ENCODE measurements at places on chromosomes 3 and 15.

- no peak for DNase-seq
These were observed 337.2 kb upstream of the RARB start for GRCh38 chr3:25090698-25091453.

- DNase-seq = no peak
These were observed 19.8 kb downstream of the TUBGCP4 start for GRCh38 chr15:43390723-43391122.

- no peak for DNase-seq
These were observed 57.4 kb downstream of the ZBTB38 start for GRCh38 chr3:141425523-141426233.

GRCh38 chr3:1017870-1018269 lies 75.0 kb upstream of the CNTN6 start:
- DNase-seq = no peak

GRCh38 chr15:95772982-95773381 lies 557.5 kb upstream of the NR2F2 start:
- no peak for DNase-seq

DNA sequence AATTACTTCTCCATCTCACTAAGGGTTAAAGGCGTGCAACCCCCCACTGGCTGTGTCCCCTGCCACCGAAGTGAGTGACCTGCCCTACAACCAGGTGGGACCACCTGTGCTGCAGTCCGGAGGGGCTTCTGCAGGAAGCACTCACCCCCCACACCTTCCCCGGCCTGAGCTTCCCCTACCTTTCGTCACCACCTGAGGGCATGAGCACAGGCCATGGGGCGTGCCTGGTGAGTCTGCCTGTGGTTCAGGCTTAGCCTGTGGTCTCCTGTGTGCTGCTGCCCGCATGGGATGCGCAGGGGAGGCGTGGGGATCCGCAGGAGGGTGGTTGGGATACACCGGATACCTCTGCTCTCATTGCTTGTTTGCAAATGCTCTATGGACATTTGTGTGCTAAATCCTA lies 46.0 kb downstream of the KLHL25 start:
- no peak for DNase-seq

- DNase-seq = peak; percentile 46
These were observed 65.2 kb upstream of the UBE2E1 start for GRCh38 chr3:23740517-23740965.

GRCh38 chr3:104323226-104323625 lies 1043.5 kb upstream of the ALCAM start:
- DNase-seq = no peak

GRCh38 chr3:73055583-73055982 lies 5.9 kb upstream of the EBLN2 start:
- DNase-seq = no peak

DNA sequence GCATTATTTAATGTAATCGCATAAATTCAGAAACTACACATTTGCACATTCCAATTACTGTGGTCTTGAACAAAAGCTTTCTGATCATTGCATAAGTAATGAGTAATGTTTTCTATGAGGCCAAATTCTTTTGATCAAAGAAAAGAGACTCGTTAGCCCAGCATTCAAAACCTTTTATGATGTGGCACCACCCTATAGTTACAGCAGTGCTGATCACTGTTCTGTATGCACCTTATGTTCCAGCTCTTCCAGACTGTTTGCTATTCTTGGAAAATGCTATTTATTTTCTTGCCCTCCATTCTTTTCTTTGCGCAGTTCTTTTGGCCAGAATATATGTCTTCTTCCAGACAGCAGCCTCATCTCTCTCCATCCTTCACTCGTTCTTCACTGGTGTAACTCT lies 42.3 kb downstream of the MAP3K13 start:
- no peak for DNase-seq

DNA sequence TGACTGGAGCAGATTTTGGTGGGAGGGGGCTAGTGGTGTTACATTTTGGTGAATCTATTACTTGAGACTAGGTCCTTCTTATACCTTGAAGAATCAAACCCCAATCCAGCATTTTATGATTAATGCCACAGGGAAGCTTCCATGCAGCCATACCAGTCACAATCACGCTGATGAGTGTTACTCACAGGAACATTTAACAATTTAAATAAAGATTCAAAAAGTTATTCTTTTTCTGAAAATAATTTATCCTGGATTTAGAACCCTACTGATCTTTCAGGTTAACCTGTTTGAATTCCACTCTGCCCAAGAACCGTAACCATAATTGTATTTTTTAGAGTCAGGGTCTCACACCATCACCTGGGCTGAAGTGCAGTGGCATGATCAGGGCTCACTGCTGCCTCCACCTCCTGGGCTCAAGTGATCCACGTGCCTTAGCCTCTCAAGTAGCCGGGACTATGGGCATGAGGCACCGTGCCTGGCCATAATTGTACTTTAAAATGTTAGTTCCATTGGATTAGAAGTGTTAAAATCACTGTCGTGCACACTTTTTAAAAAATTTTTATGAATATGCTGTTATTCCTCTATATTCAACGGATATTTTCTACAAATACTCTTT lies 929 bp upstream of the MTMR10 start:
- no peak for DNase-seq

DNA sequence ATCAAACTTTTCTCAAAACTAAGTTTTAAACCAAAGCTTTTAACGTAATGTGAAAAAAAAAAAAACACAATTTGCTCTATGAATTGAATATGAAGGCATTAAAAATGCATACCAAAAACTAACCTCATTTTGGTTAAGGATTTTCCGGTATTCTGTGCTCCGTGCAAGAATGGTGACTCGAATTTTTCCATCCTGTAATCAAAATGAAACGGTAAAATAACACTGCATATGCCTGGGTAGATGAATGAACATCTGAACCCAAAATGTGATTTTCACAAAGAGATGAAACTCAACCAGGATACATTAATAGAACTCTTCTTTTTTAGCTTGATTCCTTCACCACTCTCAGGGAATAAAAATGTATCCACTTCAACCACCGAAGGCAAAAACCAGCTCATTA lies 26.2 kb downstream of the EOGT start:
- DNase-seq = no peak

GRCh38 chr3:193853511-193854219 lies 260.7 kb downstream of the OPA1 start:
- DNase-seq = peak; percentile 24

DNA sequence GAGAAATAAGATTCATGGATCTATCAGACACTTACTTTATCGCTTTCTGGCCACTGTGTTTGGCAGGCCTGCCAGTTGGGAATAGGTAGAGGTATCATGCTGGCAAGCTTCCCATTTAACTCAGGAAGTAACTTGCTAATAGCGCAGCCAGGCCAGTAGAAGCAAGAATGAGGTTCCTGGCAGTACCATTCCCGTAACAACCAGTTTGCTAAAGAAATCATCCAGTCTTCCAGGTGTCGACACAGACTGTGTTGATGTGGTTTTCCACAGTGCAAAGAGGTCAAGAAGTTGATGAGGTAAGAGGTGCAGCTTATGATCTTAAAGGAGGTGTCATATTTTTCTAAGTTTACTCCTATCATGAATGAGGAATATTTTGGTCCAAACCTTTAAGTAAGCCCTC lies 46.2 kb downstream of the DPH6 start:
- no peak for DNase-seq

GRCh38 chr3:133893683-133894352 lies 1.9 kb downstream of the RAB6B start:
- no peak for DNase-seq

GRCh38 chr15:96322536-96323318 lies 7.8 kb upstream of the NR2F2 start:
- DNase-seq = no peak

- peak; percentile 78 for DNase-seq
These were observed 6.6 kb downstream of the GPX1 start for GRCh38 chr3:49351521-49352011.

GRCh38 chr15:88394553-88395145 lies 72.5 kb downstream of the MRPL46 start:
- no peak for DNase-seq

DNA sequence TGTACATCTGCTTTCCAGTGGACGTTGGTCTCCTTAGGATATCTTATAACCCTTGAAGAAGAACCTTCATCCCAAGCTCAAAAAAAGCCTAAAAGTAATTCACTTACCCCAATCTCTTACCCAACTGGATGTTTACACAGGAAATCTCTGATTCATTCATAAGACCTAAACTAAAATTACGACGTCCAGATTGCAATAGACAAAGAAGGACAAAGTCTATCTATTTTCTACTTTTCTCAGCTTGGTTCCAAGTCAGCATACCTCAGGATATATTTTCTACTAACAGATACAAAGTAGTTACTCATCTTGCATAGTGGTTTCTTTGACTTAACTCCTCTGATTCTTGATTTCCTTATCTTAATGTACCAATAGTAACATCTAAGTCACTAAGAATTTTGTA lies 669.9 kb downstream of the OTOL1 start:
- DNase-seq = no peak

- DNase-seq = peak; percentile 81
These were observed 105.5 kb downstream of the IQSEC1 start for GRCh38 chr3:12967606-12968351.

DNA sequence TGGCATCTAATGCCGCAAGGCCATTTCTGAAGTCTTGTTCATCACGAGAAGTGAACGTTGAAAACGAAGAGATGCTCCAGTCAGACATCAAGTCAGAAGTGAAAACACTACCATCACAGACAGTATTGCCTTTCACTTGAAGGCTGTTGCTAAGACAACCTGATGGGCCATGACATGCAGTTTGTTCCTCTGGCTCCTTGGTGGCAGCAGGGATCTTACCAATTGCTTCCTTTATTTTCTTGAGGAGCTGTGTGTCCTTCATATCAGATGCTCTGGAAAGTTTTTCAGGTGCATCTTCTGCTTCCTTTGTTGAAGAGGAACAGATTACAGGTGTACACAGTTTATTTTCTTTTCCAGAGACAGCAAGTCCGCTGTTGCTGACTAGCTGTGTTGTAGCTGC lies 30.7 kb upstream of the MYLK start:
- no peak for DNase-seq

GRCh38 chr3:13308380-13308801 lies 111.7 kb downstream of the NUP210 start:
- DNase-seq = peak; percentile 5

GRCh38 chr15:31280046-31280830 lies 46.4 kb upstream of the KLF13 start:
- no peak for DNase-seq
